ENCODE measurements at places on chromosomes 12 and 14.

- DNase-seq: no peak
Observed at GRCh38 chr12:25719505-25719904, 166.4 kb upstream of the LMNTD1 start.

GRCh38 chr12:63066136-63066535, 84.9 kb downstream of the AVPR1A start:
- no peak for DNase-seq

DNA sequence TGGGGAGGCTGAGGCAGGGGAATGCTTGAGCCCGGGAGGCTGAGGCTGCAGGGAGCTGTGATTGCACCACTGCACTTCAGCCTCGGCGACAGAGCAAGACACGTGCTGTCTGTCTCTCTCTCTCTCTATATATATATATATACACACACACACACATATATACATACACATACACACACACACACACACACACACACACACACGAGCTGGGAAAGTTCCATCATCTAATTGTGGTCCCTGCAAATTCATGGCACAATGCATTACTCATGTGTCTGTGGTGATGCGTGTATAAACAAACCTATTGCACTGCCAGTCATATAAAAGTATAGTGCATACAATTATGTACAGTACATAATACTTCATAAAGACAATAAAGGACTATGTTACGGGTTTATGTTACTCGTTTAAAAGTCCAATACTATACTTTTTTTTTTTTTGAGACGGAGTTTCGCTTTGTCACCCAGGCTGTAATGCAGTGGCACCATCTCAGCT, 36.6 kb downstream of the WDR89 start:
- no peak for DNase-seq

- DNase-seq: no peak
Observed at GRCh38 chr12:52672321-52672933, 7.8 kb downstream of the KRT1 start.

DNA sequence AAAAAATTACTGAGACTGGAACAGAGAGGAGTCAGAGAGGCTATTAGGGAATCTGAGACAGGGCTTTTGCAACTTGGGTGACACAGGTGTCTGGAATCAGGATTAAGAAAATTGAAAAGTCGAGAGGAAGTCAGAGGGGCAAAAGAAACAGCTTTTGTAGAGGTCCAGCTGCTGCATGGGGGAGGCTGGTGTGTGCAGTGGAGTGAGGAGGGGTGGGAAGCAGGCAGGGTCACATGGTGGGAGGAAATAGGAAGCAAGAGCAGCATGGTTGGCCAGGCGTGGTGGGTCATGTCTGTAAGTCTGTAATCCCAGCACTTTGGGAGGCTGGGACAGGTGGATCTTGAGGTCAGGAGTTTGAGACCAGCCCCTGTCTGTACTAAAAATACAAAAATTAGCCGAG, 69.7 kb upstream of the VRK1 start:
- no peak for DNase-seq

DNA sequence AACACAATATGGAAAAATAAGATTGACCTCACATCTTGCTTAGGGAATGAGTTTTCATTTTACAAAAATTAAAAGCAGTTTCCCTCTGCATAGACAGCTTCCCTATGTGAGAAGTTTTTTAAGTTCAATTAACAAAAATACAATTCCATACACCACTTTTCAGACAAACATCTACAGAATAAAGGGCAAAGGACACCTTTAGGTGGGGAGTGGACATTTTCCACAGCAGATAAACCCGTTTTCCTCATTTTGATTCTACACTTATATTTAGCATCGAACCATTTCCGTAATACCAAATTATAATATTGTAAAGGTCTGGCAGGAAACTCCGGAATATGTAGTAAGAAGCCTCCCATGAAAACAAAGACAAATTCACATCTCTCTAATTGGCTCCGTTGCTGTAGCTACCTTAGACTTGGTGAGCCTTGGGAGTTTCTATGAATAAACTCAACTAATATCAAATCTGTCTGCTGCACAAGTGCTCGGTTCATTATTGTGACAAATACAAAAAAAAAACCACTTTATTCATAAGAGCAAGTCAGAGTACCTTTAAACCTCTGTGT, 1.7 kb downstream of the ARMH4 start:
- DNase-seq: no peak

- DNase-seq: no peak
Observed at GRCh38 chr12:15977999-15978951, 67.1 kb downstream of the DERA start.
